OCI-M1 (cell line): ENCODE measurements at places on chromosomes 12 and 14.

DNA sequence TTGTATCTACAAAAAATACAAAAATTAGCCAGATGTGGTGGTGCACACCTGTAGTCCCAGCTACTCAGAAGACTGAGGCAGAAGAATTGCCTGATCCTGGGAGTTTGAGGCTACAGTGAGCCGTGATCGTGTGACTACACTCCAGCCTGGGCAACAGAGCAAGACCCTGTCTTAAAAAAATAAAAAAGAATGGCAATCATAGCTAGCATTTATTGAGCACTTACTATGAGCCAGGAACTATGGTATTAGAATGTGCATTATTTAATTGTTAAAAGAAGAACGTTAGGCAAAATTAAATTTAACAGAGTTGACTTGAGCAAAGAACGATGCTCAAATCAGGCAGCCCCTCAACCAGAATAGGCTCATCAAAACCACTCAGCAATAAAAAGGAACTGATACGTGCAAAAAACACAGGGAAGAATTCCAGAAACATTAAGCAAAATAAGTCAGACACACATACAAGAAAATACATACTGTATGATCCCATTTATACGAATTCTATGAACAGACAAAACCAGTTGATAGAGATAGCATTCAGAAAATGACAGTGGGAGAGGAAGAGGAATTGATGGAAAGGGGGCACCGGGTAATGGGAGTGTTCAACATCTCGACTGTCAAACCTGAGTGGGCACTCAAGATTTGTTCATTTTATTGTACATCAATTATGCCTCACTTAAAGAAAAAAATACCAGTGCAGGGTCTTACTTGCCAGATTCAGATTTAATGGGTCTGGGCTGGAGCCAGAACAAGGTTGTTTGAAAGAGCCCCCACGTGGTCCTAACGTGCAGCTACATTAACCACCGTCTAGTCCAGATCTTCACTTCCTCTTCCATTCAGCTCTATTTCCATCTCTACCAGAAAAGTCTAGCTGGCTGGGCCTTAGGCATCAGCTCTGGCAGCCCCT is 8.0 kb downstream of the SCNN1A start:
- peak; percentile 92 for DNase-seq

GRCh38 chr14:79011091-79011919 is 841.1 kb downstream of the NRXN3 start:
- peak; percentile 40 for DNase-seq

- DNase-seq, result no peak
These were observed 103.0 kb downstream of the CRADD start for GRCh38 chr12:93780101-93780641.

GRCh38 chr12:5965950-5966383 is 20.9 kb upstream of the ANO2 start:
- DNase-seq, result peak; percentile 69

DNA sequence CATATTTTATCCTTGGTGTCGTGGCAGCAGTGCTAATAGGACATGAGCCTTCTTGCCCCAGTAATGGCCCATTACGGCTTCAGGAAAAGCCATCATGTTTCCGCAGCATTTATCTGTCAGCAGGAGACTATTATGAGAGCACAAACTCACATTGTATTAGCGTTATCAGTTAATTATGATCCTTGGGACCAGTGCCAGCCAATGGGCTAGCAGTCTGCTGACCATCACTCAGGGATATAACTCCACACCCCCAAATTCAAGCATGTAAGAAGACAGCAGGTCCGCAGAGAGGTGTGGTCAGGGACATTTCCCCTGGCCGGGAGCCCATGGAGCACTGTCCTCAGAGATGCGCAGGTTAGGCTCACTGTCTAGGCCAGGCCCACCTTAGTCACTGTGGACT is 4.9 kb upstream of the ESRRB start:
- DNase-seq, result no peak

DNA sequence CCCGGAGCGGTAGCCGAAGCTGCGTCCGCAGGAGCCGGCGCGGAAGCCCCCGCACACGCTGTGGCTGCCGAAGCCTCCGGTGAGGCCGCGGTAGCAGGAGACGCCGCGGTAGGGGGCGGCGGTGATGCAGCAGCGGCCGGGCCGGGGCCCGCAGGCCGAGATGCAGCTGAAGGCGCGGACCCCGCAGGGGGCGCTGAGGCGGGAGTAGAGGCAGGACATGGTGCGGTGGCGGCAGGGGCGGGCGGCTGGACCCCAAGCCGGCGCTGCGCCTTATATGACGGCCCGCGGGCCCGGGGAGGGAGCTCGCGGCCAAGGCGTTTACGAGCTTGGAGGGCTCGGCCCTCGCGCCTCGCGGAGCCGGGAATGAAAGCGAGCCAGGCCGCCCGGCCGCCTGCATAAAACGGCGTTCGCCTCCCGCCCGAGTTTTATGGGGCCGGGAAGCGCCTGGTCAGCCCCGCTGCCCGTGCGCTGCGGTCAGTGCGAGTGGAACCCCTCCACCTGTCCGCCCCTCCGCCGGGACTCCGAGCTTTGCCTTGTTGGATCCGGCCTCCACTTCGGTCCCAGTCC is 16.0 kb upstream of the KRT86 start:
- DNase-seq, result no peak

DNA sequence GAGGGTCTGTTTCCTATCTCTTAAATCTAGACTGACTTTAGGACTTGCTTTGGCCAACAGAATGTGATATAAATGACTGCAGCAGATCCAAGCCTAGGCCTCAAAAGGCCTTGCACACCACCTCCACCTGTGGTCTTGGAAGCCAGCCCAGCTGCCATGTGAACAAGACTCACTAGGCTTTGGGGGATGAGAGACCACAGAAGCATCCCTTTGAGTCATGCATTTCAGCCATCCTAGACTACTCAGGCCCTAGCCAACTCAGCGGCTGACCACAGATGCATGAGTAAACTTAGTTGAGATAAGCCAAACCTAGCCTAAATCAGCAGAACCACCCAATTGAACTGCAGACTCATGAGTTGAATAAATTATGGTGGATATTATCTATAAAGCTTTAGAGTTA is 87.7 kb downstream of the KCNH5 start:
- peak; percentile 0 for DNase-seq

DNA sequence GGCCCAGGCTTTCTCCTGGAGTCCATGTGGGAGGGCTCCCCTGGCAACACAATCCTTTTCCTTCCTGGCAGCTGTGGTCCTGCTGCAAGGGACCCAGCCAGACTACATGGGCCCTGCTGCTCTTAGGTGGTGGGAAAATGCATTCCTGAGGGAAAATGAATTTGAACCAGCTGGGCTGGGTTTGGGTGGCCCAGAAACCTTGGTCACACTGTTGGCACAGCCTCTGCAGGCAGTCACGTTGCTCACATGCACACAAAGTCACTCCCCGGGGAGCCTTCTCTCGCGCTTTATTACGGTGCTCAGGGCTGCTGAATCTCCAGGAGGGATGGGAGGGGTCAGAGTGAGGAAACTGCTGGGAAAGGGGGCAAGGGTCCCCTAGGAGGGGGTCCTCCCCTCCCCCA is 17.2 kb downstream of the PLEKHG3 start:
- DNase-seq, result no peak

GRCh38 chr12:52264435-52264825 is 10.0 kb upstream of the KRT86 start:
- no peak for DNase-seq

- DNase-seq, result peak; percentile 89
These were observed 576 bp downstream of the ZBTB1 start for GRCh38 chr14:64504897-64505794.

GRCh38 chr12:27555925-27556778 is 32.1 kb downstream of the PPFIBP1 start:
- no peak for DNase-seq

DNA sequence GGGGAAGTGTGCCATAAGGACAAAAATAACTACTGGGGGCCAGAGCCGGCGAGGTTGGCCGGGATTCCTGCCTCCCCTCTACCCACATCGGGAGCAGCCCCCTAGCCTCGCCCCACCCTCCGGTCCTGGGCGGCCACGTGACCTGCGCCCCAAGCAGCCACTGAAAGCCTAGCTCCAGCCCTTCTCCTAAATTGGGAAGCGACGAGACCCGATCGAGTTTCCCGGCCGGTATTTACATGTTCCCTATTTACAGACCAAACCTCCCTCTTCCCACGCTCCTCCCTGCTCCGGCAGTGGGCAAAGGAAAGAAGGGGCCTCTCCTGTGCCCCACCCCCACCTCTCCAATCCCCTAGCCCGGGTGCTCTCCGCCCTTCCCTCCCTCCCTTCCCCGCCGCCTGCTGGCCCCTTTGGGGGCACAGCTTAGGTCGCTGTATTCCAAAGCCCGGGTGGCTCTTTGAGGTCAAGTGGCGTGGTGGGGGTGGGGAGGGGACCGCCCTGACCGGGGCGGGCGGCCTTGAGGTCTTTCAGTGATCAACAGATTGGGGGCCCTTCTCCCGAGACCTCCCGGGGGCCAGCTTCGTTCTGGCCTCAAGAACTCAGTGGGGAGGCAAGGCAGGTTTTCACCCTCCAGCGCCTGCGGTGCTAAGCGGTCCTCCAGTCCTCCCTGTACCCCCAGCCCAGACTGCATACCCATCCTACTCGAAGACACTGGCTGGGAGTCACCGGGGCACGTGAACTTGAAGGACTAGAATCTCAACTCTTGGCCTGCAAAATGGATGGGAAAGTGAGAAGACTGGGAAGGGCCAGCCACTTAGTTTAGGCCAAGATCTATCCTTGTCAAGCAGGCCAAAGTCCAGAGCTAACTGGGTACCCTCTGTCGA is 6.3 kb upstream of the CTDSP2 start:
- DNase-seq, result no peak

DNA sequence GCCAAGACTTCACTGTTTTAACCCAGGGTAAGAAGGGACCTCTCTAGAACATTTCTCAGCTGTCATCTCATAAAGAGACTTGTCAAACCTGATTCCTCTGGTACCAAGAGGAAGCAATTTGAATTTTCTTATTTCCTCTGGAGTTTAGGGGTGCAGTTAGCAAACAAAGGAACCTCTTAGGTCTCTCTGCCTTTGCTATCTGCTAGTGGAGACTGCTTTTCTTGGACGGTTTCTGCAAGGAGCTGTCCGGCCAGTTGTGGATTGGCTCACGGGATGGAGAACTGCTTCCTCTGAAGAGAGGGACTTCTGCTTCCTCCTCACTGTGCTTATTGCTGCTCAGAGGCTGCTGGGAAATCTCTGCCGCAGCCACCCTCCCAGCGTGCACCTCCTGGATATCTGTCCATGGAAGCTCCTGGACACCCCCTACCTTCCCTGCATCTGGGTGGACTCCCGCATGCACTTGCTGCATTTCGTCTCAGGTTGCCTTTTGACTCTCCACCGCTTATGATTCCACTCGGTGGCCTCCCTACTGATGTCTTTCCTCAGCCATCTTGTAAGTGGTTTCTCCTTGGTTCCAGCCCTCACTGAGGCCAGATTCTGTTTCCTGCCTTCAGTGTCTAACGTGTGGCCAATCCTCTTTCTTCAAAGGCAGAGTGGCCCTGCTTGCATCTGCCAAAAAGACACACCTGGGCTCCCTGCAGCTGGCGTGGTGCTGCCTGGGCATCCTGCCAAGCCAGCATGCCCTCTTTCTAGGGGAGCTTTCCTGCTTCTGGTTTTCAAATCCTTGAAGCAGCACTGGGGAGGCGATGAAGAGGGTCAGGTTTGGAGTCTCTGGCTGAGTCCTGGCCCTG is 187.3 kb downstream of the CHST11 start:
- DNase-seq, result no peak

- no peak for DNase-seq
These were observed 160.3 kb upstream of the FKBP4 start for GRCh38 chr12:2634471-2634870.

GRCh38 chr12:129115558-129115957 is 262.3 kb downstream of the GLT1D1 start:
- no peak for DNase-seq

GRCh38 chr12:67504026-67504425 is 144.5 kb upstream of the DYRK2 start:
- DNase-seq, result no peak

- no peak for DNase-seq
These were observed 5.9 kb downstream of the SERPINA6 start for GRCh38 chr14:94317259-94317658.

GRCh38 chr12:104682790-104683279 is 226.1 kb downstream of the CHST11 start:
- DNase-seq, result no peak

DNA sequence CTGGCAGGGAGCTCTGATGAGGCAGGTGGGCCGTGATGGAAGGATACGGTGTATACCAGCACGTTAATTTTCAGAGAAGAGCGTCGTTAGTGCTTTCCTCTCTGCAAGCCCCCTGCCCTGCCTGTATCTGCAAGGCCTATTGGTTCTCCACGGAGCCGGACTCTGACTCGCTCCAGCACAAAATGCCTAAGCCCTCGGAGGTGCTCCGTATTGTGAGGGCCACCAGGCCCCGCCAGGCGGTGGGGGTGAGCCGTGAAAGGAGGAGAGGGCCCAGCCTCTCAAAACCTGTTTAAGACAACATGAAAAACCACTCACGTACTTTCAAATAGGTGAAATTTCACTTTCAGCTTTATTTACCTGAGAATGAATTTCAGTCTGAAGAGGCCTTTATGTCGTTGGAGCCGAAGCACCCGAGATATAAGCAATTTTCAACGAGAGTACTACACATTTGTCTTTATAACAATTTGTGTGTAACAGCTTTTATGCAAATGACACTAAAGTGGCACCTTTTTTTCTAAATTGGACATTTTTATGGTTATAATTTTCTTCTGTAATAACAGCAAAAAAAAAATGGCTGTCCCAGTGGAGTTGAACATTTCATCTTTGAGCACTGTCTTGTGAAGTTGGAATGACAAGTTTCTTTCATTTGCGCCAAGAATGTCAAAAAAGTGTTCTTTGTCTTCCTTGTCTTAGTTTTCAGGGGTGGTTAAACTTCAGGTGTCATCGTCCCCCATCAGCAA is 749.5 kb downstream of the VRK1 start:
- no peak for DNase-seq

- no peak for DNase-seq
These were observed 89.9 kb downstream of the MGST1 start for GRCh38 chr12:16437281-16437816.

GRCh38 chr12:41653386-41654326 is 465.5 kb downstream of the PDZRN4 start:
- DNase-seq, result peak; percentile 79

DNA sequence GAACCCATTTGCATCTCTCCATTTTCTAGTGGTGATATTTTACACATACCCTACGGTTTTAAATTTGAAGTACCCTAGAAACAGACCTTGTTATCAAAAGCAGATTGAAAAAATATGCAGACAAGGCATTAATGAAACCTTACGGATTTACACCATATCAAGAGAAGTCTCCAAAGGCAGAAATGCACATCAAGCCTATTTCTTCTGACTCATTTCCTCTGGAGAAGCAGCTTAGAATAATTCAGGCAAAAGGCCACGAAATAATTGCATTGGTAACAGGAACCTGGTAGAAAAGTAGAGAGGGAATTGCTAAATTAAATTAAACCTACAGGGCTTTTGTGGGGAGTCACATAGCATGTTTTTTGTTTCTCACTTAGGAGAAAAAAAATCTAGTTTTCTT is 34.7 kb downstream of the KICS2 start:
- no peak for DNase-seq

GRCh38 chr12:26651566-26652188 is 181.3 kb downstream of the ITPR2 start:
- peak; percentile 89 for DNase-seq

GRCh38 chr12:6093764-6094163 is 30.7 kb downstream of the VWF start:
- DNase-seq, result no peak

GRCh38 chr14:20455355-20456300 is 602 bp downstream of the APEX1 start:
- DNase-seq, result peak; percentile 97
